ENCODE measurements at places on chromosomes 5 and 9. TPM values are rescaled to one million over a fixed set of nuclear protein-coding genes. Genes with fewer than 3 reads are reported as not detected.

DNA sequence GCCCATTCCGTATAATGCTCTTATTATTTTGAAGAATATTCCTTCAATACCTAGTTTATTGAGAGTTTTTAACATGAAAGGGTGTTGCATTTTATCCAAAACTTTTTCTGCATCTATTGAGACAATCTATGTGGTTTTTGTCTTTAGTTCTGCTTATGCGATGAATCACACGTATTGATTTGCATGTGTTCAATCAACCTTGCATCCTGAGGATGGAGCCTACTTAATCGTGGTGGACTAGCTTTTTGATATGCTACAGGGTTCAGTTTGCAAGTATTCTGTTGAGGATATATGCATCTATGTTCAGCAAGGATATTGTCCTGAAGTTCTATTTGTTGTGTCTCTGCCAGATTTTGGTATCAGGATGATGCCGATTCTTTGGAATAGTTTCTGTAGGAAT is 1070.3 kb upstream of the CDH18 start:
- DNase-seq = no peak

GRCh38 chr5:40240111-40240510 is 439.6 kb upstream of the PTGER4 start:
- DNase-seq = peak; percentile 65

- DNase-seq = no peak
Measured at GRCh38 chr9:114945616-114946412, 15.4 kb upstream of the TNFSF8 start.

GRCh38 chr9:119179701-119180100 is 189.5 kb downstream of the BRINP1 start:
- DNase-seq = no peak

DNA sequence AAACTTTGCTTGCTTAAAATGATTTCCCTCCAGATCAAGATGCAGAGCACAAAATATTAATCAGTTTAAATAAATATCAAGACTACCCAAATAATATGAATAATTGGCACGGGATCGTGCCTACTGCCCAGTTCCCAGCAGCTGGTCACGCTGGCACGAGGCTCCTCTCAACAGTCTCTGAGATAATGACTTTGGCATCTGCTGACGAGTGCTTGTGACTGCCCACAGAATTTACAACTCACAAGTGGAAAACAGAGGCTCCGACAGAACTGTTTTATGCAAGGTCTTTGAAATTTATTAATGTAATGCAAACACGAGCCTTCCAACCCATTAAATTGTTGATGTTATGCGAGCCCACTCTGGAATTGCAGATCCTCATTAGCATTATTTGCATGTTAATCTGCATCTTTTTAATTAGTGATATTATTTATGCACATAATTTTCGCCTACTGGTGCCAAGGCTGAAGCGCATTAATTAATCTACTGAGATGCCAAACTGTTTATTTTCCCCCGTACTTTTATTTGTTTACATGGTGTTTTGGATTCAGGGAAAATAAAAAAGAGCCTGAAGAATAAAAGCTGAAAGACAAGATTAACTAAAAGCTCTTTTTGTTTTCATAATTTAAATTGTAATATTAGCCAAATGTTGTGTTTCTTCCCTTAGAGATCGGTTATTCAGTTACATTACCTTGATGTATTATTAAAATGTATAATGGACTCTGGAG is 369.3 kb upstream of the IRX1 start:
- DNase-seq = no peak

- no peak for DNase-seq
Measured at GRCh38 chr5:154598021-154598420, 120.0 kb upstream of the HAND1 start.

GRCh38 chr5:67089200-67089725 is 107.3 kb downstream of the CD180 start:
- DNase-seq = no peak

DNA sequence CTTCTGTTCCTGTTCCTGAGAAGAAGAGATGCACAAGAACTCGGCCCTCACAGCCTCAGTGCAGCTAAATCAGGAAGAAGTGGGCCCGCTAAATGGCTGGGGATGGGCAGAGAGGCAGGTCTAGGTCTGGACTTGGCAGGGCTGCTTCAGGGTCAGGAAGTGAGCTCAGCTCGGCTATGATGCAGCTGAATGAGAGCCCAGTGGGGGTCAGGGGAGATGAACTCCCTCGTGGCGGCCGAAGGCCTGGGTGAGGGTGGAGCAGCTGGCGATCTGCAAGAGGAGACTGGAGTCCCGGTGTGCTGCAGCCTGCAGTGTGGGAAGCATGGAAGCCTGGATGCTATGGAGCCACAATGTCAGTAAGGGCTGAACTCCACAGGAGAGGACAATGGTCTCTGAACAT is 466.2 kb downstream of the SPOCK1 start:
- DNase-seq = no peak

DNA sequence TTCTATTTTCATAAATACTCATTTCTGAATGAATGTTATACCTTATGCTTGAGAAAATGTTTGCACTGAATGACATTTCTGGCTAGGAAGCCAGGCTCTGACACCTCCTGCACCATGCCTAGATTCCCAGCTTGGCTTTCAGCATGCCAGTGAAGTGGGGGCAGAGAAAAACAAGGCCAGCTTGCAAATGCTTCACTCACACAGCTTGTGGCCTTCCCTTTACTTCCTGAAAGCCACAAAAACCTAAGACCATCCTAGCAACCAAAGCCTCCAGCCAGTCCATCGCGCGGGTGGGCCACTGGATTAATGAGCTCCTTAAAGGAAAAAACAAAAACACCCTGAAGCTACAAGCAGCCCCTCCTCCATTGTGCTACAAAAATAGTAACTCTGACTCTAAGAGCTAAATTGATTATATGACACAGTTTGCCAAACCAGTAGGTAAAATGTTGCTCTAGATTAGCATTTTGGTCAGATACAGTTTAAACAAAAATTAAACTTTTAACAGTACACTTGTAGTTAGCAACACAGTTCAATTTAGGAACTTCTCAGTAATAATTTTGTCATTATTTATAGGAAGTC is 159.9 kb downstream of the TSSK1B start:
- DNase-seq = no peak

- DNase-seq = no peak
Measured at GRCh38 chr5:124634228-124634739, 112.2 kb downstream of the ZNF608 start.

DNA sequence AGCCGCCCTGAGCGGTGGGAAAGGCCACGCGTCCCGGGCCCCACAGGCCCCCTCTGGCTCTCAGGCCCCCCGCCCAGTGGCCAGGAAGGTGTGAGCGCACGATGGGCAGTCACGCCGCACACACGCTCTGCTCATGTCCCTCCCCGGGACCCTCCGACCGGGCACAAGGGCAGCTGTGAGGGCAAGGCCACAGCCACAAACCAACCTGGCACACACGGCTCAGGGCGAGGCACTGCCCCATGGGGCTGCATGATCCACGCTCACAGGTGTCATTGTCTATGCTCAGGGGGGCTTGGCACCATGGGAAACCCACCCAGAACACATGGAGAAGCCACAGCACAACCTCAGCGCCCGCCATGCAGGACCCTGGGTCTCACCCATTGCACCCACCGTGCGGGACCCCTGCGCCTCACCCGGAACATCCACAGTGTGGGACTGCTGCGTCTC is 51.3 kb downstream of the SLC12A7 start:
- DNase-seq = peak; percentile 32

GRCh38 chr5:88688156-88688983 is 194.6 kb downstream of the MEF2C start:
- no peak for DNase-seq

DNA sequence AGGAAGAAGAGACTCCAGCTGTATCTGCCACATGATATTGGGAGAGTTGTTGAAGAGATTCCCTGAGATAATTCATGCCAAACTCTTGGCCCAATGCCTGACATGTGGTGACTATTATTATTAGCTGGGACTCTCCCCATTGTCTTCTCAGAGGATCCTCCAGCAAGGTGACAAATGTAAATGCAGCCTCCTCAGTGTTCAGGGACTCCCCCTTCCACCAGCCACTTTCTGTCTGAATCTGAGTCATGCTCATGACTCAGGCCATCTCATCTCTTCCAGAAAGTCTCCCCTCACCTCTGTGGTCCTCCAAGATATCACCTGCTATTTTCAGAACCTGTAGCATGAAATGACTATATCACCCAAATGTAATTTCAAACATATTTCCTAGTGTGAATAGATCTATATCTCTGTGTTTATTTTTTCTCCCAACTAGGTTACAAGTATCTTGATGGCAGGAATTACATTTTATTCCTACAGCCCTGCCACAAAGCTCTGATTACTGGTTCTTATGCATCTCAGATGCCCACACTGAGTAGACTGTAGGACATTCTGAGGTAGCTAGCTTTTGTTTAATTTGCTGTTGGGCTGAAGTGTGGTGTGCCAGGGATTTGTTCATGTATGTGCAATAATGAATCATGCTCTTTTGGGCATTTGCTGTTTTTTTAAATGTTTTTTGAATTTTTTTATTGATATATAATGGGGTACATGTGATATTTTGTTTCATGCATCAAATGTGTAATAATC is 126.6 kb upstream of the IL12B start:
- DNase-seq = peak; percentile 89

GRCh38 chr9:33043671-33044070 is 18.6 kb downstream of the DNAJA1 start:
- no peak for DNase-seq

GRCh38 chr5:149687486-149688168 is 42.5 kb upstream of the PPARGC1B start:
- no peak for DNase-seq

- no peak for DNase-seq
Measured at GRCh38 chr9:134753191-134753590, 111.6 kb downstream of the COL5A1 start.

GRCh38 chr5:114782869-114783268 is 386.8 kb downstream of the TRIM36 start:
- no peak for DNase-seq

DNA sequence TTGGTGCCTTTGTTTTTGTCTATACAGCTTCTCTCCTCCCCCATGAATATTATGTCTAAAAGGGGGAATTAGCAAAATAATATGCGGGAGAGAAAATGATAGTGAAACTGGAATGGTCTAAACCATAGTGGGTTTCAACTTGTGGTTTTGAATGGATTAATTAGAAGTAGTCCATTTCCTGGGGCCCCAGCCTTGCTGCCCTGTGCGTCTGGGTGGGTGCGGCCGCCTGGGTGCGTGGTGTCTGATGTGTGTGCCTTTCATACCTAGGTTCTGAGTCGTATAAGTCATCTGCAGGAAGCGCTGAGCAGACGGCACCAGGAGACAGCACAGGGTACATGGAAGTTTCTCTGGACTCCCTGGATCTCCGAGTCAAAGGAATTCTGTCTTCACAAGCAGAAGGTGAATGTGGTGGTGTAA is 120.0 kb upstream of the CACNA1B start:
- no peak for DNase-seq

DNA sequence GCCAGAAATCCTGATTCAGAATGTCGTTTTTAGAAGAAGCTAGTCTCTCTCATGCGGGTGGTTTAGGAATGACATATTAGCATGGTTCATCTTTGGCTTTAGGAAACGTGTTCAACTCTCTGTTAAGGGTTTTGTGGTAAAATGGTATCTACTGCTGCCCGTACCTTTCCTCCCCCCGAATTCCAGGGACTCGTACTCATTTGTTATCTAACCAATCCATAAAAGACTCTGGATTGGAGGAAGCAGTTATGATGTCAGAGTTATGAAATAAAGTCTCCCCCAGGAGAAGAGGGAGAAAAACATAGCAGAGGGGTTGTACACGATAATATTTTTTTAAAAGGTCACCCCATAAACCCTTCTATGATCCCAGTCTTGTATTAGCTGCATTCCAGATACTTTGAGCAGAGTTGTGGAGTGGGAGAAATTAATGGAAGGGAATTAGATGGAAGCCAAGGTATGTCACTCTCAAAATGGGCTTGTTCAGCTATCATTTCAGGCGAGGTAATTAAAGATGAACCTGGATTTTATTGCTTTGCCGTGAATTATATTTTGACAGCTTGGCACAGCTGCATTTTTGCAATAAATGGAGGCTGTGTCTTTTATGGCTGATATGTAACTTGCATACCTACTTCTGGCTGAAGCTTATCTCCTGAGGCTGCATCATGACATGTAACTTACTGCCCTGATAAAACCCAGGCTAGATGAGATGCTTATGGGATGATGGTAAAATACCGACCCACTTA is 31.3 kb downstream of the RAI14 start:
- no peak for DNase-seq

DNA sequence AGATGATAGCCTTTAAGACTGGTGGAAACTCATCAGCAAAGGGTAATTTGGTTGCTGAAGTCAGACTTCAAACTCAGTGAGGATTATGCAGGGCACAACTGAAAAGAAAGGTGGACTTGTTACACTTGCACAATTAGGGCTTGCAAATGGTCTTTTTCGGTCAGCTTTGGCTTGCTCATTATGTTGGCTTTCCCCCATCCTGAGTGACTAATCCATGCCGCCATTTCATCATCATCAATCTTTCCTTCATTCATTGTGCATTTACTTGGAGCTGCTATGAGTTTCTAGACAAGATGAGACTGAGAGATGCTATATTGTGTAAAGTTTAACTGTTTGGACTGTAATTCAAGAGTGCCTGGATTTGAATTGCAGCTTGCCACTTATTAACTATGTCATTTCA is 134.8 kb upstream of the PPP1R2B start:
- no peak for DNase-seq

GRCh38 chr9:129464972-129465833 is 155.7 kb downstream of the C9orf50 start:
- no peak for DNase-seq

- DNase-seq = no peak
Measured at GRCh38 chr5:76657091-76657490, 33.9 kb upstream of the F2RL2 start.

DNA sequence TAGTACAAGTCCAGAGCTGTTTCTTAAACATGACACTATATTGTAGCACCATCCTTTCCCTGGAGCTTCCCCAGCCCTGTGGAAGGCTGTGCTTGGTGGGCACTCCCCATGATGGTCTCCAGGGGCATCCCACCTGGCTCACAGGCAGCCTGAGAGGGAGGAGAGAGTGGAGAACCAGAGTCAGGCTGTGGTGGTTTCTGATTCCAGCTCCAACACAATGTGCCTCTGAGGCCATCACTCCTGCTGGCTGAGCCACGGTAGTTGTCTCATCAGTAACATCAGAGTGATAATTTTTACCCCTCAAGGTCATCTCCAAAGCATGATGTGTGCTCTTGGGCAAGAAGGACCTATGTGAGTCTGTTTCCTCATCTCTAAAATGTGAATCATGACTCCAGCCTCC is 398.0 kb downstream of the CDK5RAP2 start:
- DNase-seq = no peak

- no peak for DNase-seq
Measured at GRCh38 chr9:573691-574410, 267.6 kb upstream of the DMRT1 start.

- no peak for DNase-seq
Measured at GRCh38 chr9:123290764-123291163, 22.4 kb upstream of the STRBP start.

- no peak for DNase-seq
Measured at GRCh38 chr5:157290156-157290980, 24.4 kb downstream of the CYFIP2 start.

- DNase-seq = no peak
Measured at GRCh38 chr5:28808967-28809810, 1770.8 kb upstream of the CDH9 start.

Gene GPR150
- total RNA-seq = not detected

Gene PCDHGA4
- 0.50 TPM for total RNA-seq

Gene OBP2B
- not detected for total RNA-seq

Gene TAS2R1
- total RNA-seq = not detected

Gene S1PR3
- total RNA-seq = not detected

Gene OR1L4
- total RNA-seq = not detected

Gene FOXD4L4
- total RNA-seq = 0.33 TPM

Gene ARID3C
- total RNA-seq = not detected

Gene C5orf58
- not detected for total RNA-seq

Gene ECM2
- total RNA-seq = not detected

Gene RAD23B
- total RNA-seq = 94.7 TPM

Gene PCDHGA5
- 0.36 TPM for total RNA-seq

Gene DOCK8
- 143 TPM for total RNA-seq

Gene DHFR
- total RNA-seq = 73.8 TPM
